ENCODE measurements at places on chromosomes 11 and 22.

GRCh38 chr22:21815958-21816357, 51.5 kb downstream of the MAPK1 start:
- no peak for DNase-seq
- no peak overlapping the region for H3K4me3 ChIP-seq
- H3K27ac ChIP-seq: no peak overlapping the region

DNA sequence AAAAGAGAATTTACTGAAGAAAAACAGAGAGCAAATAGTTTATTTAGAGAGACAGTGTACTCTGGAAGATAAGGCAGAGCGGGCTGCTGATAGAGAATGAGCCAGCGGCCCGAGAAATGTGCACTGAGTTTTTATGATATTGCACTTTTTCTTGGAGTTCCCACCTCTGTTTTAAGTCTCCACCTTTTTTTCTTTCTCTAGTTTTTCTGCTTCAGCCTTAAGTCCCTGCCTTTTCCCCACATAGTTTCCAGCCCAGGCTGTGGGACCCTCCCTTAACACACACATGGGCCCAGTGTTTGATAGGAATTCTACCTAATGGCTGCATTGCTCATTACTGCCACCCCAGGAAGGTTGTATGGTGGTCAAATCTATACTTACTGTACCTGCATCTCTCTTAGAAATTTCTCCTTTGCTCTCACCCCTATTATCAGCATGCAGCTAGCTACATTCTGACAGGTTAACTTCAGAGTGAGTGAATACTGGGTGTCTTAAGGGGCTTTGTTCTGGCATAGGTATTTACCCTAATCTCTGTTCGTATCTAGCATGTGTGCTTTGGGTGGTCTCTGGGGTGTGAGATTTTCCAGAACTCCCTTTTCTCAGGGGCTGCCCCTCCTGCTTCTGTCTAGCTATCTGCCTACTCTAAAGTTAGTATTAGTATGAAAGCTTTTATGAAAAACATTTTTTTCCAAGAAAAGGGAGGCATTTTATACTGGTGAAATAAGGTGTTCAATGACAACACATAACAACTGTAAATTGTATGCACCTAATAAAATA, 127.3 kb upstream of the TOP3B start:
- no peak overlapping the region for H3K4me3 ChIP-seq
- H3K27ac ChIP-seq: no peak overlapping the region
- no peaks in the 10 kb centered on the region for H3K27me3 ChIP-seq
- no peak for DNase-seq

GRCh38 chr11:70031631-70032469, 46.3 kb upstream of the ANO1 start:
- no peak overlapping the region for H3K27ac ChIP-seq
- H3K4me1 ChIP-seq: no peaks in the 10 kb centered on the region

DNA sequence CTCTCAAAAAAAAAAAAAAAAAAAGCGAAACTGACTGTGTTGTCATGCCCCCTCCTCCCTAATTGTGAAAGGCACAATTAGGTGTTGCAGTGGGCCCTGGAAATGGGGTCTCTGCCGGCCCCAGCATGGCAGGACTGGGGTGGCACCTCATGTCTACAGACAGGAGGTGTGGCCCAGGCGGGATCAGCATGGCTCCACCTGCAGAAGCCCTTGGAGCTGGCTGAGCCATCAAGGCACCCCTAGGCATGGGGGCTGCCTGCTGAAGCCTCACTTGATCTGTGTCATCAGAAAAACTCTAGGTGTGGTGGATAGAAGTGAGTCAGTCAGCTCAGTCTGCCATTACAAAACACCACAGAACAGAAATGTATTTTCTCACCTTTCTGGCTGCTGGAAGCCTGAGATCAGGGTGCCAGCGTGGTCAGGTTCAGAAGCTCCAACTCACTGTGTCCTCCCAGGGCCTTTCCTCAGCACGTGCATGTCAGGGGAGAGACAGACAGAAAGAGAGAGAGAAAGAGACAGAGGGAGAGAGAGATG, 10.1 kb upstream of the B4GALNT4 start:
- no peak for DNase-seq
- H3K4me3 ChIP-seq: no peak overlapping the region
- H3K36me3 ChIP-seq: no peaks in the 10 kb centered on the region
- H3K27ac ChIP-seq: no peak overlapping the region
- H3K27me3 ChIP-seq: no peaks in the 10 kb centered on the region

DNA sequence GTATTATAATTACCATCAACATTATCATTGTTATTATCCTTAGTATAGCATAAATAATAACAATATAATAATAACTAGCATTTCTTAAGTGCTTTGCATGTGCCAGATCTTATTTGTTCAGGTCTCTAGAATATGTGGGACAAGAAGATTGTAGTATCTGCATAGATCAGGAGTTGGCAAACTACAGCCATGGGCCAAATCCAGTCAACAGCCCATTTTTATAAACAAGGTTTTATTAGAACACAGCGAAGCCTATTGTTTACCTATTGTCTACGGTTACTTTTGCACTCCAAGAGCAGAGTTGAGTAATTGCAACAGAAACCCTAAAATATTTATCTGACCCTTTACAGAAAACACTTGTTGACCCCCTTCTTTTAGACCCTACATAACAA, 81.4 kb downstream of the SLC1A2 start:
- no peaks in the 10 kb centered on the region for H3K36me3 ChIP-seq
- no peak for DNase-seq
- no peak overlapping the region for H3K4me3 ChIP-seq
- H3K27ac ChIP-seq: no peak overlapping the region
- no peaks in the 10 kb centered on the region for H3K27me3 ChIP-seq

GRCh38 chr11:59218893-59219292, 6.2 kb upstream of the MPEG1 start:
- DNase-seq: no peak
- H3K4me3 ChIP-seq: no peak overlapping the region
- H3K27ac ChIP-seq: no peak overlapping the region
- no peaks in the 10 kb centered on the region for H3K27me3 ChIP-seq
- H3K4me1 ChIP-seq: peaks cover 69% of the 10 kb centered on the region

- no peaks in the 10 kb centered on the region for H3K36me3 ChIP-seq
- no peaks in the 10 kb centered on the region for H3K27me3 ChIP-seq
- no peak overlapping the region for H3K27ac ChIP-seq
- no peak for DNase-seq
Observed at GRCh38 chr11:87934182-87934581, 241.1 kb downstream of the RAB38 start.

- no peaks in the 10 kb centered on the region for H3K27me3 ChIP-seq
- no peaks in the 10 kb centered on the region for H3K4me1 ChIP-seq
Observed at GRCh38 chr11:1317993-1318392, 8.6 kb upstream of the TOLLIP start.

DNA sequence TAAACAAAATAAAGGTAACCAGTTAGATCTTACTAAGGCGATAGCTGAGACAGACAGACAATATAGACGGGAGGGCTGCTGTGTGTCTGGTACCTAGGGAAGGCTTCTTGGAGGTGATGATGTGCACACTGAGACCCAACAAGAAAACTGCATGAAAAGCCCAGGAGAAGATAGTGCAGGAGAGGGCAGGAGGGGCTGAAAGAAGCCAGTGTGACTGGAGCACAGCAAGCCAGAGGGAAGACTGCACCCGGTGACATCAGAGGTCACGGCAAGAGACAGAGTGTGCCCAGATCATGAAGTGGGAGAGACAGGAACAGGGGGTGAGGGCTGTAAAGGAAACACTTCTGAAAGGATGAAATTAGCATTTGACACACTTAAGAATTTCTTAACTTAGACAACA, 266.3 kb downstream of the BRD1 start:
- DNase-seq: no peak
- no peaks in the 10 kb centered on the region for H3K36me3 ChIP-seq
- H3K4me1 ChIP-seq: no peaks in the 10 kb centered on the region
- no peaks in the 10 kb centered on the region for H3K27me3 ChIP-seq

DNA sequence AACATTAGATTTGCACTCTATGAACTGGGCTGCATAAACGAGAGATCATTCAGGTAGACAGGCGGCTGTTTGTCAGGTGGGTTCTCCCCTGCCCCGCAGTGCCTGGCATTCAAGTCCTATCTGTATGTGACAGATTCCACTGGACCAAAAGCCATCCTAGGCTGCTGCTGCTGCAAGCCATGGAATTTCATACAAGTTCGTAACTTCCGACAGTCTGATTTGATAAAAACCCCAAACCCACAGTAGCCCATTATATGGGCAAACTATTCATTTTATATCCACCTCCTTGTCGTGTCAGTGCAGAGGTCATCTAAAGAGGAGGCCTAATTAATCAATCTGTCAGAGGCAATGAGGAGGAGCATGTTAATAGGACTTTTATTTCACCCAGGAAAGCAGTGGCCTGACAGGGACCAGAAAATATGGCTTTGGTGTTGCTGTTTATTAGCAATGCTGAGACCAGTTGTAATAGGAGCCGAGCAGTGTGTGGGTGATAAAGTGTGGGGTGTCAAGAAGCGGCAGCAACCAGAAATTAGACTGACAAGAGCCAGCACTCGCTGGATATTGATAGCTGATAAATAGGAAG, 124.2 kb downstream of the ARL14EP start:
- H3K27me3 ChIP-seq: no peaks in the 10 kb centered on the region
- H3K27ac ChIP-seq: no peak overlapping the region

GRCh38 chr11:102251423-102251822, 65.9 kb upstream of the BIRC3 start:
- H3K27ac ChIP-seq: peak overlapping the region; percentile 76
- no peaks in the 10 kb centered on the region for H3K36me3 ChIP-seq
- peaks cover 21% of the 10 kb centered on the region for H3K4me1 ChIP-seq
- no peaks in the 10 kb centered on the region for H3K27me3 ChIP-seq
- no peak for DNase-seq
- H3K4me3 ChIP-seq: no peak overlapping the region

- DNase-seq: no peak
- no peaks in the 10 kb centered on the region for H3K36me3 ChIP-seq
- peak overlapping the region; percentile 95 for H3K27ac ChIP-seq
- peak overlapping the region; percentile 76 for H3K4me3 ChIP-seq
Observed at GRCh38 chr11:33735271-33736147, 714 bp downstream of the CD59 start.

Measured in tibial nerve (tissue), 4 donors.